NCI-H345 (cell line): ENCODE measurements at places on chromosomes 13 and 19.
A peak's percentile ranks its signal among the peaks of the same experiment; 100 is the strongest.

- no peak for DNase-seq
These were observed 7.5 kb downstream of the RPL21 start for GRCh38 chr13:27258637-27259386.

GRCh38 chr19:8127311-8127710 is 22.1 kb downstream of the FBN3 start:
- DNase-seq: no peak

DNA sequence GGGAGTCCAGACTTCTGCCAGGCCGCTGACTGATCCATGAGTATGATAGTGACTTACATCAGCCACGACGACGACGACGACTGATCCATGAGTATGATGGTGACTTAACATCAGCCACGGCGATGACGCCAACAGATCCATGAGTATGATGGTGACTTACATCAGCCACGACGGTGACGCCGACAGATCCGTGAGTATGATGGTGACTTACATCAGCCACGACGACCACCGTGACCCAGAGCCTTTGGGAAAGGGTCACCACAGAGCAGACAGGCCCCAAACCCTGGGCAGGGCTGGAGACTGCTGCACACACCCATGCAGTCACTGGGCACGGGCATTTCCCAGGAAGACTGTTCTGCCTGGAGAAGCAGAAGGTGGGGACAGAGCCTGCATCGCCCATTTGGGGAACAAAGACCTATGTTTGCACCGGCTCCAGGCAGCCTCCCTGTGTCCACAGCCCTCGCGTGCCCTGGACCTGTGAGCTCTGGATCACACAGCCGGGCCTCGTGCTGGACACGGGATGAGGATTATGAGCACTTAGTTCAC is 130.9 kb upstream of the SPACA7 start:
- DNase-seq: no peak

GRCh38 chr13:32248801-32249200 is 66.4 kb downstream of the ZAR1L start:
- no peak for DNase-seq

DNA sequence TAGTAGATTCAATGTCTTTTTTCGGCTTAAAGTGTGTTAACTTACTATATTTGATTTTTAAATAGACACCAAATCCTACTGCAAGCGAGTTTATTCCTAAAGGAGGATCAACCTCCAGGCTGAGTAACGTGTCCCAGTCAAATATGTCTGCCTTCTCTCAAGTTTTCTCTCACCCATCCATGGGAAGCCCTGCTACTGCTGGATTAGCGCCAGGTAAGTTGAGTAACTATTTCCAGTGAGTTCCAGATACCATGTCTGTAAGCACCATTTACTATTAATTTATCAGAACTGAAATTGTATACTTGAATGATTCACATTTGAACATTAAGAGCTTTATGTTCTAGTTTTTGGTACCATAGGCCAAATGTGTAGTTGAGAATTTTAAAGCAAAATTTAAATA is 81.8 kb downstream of the PAN3 start:
- DNase-seq: no peak

- no peak for DNase-seq
These were observed 131.9 kb downstream of the ITGBL1 start for GRCh38 chr13:101584331-101584730.

DNA sequence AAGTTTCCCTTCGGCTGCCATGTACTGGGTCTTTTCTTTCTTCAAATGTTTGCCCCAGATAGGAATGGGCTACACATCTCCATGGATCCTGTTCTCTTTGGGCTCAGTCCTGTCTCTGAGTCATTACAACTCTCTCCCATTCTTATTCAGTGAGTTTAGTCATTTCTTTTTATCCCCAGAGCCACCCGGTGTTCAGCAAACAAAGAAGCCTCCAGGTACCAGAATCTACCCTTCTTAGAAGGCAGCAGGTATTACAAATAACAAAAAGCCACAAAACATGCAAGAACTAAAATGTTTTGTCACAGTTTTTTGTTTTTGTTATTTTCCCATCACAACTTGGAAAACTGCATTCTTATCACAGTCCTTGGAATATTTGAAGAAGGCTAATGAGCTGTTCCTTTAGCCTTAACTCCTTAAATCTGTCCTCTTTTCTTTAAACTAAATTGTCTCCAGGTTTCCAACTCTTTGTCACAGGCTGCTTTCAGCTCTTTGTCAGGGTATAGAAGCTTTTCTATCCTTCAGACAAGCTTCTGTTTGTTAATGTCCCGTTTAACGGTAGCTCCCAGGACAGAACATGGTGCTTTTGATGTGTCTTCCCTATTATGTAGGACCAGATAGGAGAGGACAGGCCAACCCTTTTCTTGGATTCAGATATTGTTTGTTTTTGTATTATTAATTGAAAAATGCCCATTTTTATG is 215.5 kb upstream of the HTR2A start:
- DNase-seq: no peak

DNA sequence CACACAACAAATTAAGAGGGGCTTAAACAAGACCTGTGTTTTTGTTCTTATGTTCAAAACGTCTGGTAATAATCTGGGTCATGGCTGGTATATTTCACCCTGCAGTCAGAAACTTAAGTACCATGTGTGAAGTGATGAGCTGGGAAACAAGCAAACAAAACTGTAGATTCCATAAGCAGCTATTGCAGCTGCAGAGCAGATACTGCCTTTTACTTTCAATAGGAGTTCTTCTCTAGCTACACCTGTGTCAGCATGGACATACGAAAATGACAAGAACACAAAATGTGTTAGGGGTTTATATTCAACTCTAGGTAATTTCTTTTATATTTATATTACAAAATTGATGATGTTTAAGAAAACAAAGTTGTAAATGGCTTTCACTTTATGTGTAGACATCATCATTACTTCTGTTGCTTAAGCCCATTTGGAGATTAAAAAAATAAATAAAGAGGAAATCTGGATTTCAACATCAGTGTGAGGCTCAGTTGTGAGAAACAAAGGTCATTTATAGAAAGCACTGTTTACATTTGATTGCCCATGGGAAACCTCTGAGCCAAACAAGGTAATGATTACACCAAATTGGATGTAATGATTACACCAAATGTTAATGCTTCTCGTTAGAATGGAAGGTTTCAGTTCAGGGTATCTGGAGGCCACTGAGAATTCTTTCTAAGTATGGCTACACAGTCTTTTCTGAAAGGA is 451.0 kb upstream of the SLC10A2 start:
- no peak for DNase-seq

GRCh38 chr19:43224855-43225253 is 19.4 kb upstream of the PSG4 start:
- no peak for DNase-seq

DNA sequence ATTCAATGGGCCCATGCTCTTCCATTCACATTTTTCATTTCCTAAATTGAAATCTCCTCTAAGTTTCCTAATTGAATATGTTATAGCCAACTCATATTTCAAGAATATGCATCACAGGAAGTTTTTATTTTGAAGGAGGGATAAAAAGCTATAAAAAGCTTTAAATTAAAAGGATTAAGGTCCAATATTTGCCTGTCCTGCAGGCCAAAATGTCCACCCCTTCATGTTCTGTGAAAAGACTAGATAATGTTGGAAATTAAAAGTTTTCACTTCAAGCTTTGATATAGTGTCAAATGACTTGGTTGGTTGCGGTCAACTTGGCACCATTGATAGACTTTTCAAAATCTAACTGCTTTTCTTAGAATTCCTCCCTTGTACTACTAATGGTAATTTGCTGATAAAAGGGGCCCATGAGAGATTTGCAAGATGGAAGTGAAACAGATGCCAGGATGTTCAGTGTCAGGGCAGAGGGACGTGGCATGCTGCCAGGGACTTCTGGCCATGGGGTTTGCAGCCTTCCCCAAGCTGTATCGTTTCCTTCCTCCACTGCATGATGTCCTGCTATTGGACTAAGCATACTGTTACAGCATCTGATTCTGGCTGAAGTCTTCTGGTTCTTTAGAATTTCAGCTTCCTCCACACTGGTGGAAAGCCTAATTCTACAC is 547.3 kb upstream of the MIR17HG start:
- no peak for DNase-seq

- DNase-seq: no peak
These were observed 77.4 kb downstream of the DOCK9 start for GRCh38 chr13:98900442-98900841.

DNA sequence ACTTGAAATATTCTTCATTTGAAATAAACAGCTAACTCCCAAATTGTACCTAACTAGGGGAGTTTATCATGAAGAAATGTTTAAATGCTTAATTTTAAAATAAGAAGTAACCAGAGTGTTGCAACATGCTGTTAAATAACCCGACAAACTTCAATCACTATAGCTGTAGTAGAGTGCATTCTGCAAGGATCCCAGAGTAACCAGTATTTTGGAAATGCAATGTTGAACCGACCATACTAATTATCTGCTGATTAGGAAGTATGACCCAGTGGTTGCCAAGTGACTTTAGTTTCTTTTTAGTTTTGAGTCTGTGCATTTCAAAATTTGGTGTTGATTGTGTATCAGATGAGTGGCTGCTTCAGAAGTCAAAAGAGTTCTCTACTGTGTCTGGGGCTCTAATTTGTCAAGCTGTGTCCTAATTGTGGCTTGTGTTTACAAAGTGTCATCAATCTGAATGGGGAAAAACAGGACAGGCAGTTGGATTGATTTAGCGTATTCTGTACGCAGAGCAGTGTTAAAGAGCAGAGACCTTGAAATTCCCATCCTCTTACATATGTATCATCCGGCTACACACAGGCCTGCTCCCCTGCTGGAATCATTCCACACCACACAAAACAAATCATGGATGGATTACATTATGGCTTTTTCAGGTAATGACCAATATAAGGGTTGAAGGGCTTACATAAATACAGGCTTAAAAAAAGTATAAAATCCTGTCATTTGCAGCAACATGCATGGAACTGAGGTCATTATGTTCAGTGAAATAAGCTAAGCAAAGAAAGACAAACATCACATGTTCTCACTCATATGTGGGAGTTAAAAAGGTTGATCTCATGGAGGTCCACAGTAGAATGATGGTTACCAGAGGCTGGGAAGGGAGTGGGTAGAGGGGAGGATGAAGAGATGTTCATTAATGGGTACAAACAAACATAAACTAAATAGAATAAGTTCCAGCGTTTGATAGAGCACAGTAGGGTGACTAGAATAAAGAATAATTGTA is 351.5 kb downstream of the KLF12 start:
- peak; percentile 84 for DNase-seq

- DNase-seq: no peak
These were observed 262.4 kb upstream of the MIR17HG start for GRCh38 chr13:91085127-91085526.

- DNase-seq: no peak
These were observed 48.9 kb downstream of the MYH14 start for GRCh38 chr19:50252111-50252886.

DNA sequence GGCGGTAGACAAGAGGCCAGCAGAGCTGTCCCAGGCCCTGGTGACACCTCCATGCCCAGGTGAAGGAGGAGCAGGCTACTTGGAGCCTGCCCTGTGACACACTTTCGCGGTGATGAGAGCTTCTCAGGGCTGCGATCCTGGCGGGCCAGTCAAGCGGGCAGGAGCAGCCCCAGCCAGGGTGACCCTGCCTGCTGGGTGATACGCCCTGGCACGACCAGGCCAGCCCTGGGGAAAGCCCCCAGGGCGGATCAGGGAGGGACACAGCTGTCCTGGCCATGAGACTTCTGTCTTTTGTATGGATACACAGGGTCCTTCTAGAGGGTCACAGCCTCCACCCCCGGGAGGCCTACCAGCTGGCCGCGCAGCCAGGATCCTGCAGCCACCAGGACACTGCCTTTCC is 13.1 kb downstream of the DNM2 start:
- DNase-seq: no peak

DNA sequence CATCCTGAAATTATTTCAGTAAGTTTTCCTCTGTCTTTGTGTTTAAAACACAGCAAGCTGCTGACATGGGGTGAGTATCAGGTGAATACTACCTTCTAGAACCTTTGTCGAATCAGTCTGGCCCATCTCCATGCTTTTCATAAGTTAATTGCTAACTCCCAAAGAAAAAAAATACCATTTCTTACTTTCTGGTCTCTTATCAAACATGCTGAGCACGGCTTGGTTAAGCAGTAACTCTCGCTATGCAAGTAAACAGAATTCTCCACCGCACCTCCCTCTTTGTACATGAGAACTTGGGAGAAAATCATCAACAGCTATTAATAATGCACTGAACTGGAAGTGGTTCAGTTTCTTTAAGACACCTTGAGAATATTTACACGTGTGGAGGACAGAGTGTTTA is 88.6 kb downstream of the FGF9 start:
- DNase-seq: no peak

- no peak for DNase-seq
These were observed 406.8 kb downstream of the DACH1 start for GRCh38 chr13:71460211-71460610.

DNA sequence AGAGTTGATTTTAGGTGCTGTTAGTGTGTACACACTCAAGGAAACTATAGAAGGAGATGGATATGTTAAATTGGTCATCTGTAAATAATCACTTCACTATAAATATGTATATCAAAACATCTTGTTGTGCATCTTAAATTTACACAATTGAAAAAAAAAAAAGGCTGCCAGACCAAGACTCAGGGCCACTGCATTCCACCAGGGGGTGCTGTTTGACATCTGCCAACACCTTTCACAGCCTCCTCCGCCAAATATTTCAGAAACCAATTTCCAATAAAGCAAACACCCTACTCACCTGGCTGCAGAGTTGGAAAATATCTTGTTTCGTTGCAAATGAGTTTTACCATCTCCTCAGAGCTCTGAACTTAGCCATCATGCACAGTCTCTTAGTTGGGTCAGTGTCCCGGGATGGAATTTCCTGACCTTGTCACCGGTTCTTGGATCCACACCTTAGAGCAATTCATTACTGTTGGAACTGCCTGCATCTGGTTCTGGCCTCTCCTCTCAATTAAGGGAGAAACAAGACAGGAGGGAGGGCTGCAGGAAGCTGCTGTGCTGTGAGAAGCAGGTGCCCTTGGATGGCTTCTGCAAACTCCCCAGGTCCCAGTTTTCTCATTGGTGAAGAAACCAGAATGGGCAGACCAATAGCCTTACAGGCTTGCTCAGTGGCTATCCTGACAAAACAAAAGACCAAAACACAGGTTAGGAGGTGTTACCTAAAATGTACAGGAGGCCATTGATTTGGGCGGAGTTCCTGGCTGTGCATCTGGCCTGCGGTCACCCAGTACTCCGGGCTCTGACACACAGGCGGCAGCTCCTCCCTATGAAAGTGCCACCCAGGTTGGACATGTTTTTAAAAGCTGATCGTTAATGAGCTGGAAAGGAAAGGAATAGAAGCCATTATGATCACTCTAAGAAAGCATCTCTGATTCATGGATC is 746.6 kb downstream of the UQCRFS1 start:
- peak; percentile 96 for DNase-seq

GRCh38 chr13:74171641-74172040 is 37.4 kb upstream of the KLF12 start:
- no peak for DNase-seq

GRCh38 chr19:4130744-4131438 is 7.0 kb upstream of the MAP2K2 start:
- DNase-seq: no peak

GRCh38 chr19:35882114-35882832 is 13.9 kb downstream of the APLP1 start:
- DNase-seq: peak; percentile 90

DNA sequence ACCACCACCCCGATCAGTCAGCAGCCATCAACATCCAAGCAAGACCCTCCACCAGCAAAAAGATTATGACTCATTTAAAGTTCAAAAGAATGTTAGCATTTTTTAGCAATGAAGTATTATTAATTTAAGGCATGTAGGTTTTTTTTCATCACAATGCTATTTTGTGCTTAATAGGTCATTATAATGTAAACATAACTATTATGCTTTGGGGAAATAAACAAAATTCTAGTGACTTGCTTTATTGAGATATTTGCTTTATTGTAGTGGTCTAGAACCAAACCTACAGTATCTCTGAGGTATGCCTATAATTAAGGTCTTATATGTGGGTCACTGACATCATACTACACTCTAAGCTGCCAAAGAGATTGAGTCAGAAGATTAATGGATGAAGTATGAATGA is 20.0 kb downstream of the KLF12 start:
- no peak for DNase-seq
